Renal cortical epithelial cell (primary cell): ENCODE measurements at places on chromosomes 16 and 17.

GRCh38 chr17:33945646-33946546 is 309.2 kb upstream of the CCL2 start:
- DNase-seq = no peak

- no peak for DNase-seq
These were observed 53.9 kb upstream of the CRHR1 start for GRCh38 chr17:45730192-45730591.

DNA sequence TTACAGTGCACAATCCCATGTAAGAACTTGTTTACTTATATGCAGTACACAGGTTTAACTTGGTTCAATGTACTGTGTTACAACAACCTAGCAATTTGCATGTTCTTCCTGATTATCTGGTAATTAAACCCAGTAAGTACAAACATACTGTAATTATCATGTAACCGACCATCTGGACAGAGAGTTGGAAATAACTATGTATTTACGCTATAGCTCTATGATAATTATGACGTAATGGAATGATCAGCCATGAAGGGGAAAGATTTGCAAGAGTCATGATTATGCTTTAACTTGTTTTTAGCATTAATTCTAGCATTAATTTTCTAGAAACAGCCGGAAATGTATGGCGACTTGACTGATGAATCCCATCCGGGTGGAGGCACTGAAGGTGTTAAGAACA is 74.8 kb upstream of the SALL1 start:
- no peak for DNase-seq

- DNase-seq = no peak
These were observed 13.4 kb upstream of the CRISPLD2 start for GRCh38 chr16:84806256-84806889.

GRCh38 chr17:33725675-33726271 is 432.7 kb upstream of the ASIC2 start:
- DNase-seq = peak; percentile 2

GRCh38 chr17:49399995-49400394 is 14.7 kb downstream of the PHB1 start:
- no peak for DNase-seq

DNA sequence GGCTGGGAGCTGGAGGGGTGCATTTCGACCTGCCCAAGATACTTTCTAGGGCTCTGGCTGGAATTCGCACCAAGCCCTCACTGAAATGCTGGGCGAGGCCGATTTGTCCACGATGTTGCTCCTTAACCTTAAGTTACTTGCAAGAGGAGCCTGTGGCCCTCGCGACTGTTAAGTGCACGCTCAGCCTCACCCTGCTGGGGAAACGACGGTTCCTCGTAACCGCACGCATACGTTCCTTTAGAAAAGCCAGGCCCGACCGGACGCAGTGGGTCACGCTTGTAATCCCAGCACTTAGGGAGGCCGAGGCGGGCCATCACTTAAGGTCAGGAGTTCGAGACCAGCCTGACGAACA is 607 bp upstream of the NCOR1 start:
- peak; percentile 55 for DNase-seq

DNA sequence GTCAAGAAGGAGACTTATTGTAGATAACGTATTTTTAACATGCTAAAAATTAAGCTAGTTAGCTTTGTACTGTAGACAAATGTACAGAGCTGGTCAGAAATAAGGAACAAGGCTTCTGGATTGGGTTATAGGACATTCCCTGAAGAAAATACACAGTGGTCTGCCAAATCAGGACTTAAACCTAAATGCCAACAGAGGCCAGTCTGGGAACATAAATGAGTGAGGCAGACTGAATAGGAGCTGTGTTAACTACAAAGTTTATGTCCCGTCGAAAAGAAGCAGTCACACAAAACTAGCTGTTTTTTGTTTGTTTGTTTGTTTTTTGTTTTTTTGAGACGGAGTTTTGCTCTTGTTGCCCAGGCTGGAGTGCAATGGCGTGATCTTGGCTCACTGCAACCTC is 120.4 kb upstream of the C17orf78 start:
- DNase-seq = no peak

DNA sequence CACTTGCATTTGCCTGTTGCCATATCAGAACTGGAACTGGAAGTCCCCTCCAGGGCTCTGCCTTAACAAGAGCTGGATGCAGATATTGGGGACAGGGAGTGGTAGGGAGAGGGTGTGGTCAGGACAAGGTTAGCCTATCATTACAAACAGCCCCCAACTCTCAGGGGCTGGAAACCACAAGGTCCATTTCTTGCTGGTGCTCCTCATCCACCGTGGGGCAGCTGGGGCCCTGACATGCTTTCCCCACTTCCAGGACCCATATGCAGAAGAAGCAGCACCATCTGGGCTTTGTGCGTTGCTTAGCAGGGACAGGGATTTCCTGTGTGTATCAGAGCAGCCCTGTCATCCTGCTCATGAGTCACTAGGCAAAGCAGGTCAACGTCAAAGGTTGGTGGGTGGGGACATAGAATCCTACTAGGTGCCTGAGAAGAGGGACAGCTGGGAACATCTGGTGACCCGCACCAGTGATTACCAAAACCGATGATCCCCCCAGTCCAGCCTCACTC is 26.9 kb downstream of the RGS9 start:
- DNase-seq = peak; percentile 52
